ENCODE measurements at places on chromosomes 6 and 20.
A peak's percentile ranks its signal among the peaks of the same experiment; 100 is the strongest.

DNA sequence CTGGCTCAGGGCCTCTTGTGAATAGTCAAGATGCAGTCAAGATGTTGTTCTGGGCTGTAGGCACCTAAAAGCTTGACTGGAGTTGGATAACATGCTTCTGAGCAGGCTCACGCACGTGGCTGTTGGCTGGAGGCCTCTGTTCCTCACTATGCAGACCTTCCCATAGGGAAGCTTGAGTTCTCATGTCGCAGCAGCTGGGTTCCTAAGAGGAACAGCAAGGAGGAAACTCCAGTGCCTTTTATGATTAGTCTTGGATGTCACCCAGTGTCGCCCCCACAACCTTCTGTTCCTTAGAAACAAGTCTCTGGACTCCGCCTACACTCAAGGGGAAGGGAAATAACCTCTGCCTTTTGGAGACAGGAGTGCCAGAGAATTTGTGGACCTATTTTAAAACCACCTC lies 210.7 kb downstream of the BCAS1 start:
- DNase-seq: no peak

GRCh38 chr6:27241443-27241842 lies 6.1 kb upstream of the PRSS16 start:
- peak; percentile 72 for DNase-seq

GRCh38 chr6:169766232-169766631 lies 14.8 kb downstream of the ERMARD start:
- no peak for DNase-seq

DNA sequence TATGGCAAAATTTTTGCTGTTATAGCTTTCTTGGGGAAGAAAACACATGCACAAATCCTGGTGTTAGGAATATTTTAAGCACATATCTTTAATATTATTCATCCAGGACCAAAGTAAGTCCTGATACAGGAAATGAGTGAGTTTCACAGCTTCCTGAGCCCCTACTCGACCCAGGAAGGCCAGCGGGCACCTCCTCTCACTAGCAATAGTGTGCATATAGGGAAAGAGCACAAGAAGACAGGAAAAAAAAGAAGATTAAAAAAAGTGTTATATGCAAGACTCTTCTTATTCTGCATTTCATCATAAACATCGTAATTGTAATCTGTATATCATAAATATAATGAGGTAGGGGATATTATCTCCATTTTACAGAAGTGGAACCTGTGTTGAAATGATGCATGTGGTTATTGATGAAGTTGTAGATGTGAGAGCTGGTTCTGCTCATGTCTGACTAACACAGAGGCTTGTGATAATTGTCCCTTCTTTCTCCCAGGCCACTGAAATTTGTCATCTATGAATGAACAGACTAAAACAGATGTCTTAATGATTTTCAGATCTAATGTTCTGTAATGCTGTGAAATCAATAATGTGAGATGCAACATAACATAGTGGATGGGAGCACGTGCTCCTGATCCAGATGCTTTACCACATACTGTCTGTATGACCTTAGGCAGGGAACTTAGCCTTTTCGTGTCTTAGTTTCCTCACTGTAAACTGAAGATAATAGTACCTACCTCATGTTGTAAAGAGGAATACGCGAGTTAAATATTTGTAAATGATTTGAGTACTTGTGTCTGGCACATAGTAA lies 101.2 kb downstream of the MYO6 start:
- no peak for DNase-seq

GRCh38 chr20:41426086-41426830 lies 59.6 kb upstream of the EMILIN3 start:
- DNase-seq: no peak

GRCh38 chr6:161211380-161212035 lies 62.4 kb downstream of the AGPAT4 start:
- DNase-seq: no peak

DNA sequence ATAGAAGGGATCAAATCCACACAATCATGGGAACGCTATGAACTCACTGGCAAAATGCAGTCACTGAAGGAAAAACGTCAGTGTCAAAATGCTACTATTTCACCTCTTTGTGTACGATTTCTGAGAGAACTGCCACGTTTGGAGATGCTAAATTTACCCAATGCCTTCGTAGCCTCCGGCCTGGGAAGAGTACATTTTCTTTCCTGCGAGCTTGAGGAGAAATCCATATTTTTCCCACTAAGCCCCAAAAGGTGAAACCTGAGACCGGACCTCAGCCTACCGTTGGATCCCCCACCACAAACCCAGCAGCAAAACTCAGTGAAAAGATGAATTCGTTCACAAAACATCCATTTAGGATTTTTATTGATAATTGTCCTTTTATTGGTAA lies 131.7 kb downstream of the GPX5 start:
- peak; percentile 32 for DNase-seq

- DNase-seq: no peak
Observed at GRCh38 chr20:537983-538382, 5.6 kb downstream of the CSNK2A1 start.

DNA sequence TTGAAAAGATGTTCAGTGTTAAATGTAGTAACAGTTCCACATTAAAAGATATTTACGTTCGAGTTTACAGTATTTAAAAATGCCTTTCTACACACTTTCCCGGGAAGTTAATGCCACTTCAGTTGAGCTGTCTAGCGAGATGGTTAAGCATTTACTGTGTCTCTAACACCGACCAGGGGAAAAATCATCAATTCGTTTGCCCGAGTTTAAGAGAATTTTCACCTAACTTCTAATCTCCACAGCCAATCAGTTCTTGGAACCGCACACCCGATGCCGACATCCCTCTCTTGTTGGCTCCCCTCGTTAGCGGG lies 58.2 kb downstream of the FAM217A start:
- no peak for DNase-seq

- DNase-seq: peak; percentile 30
Observed at GRCh38 chr6:11270030-11271027, 37.9 kb upstream of the NEDD9 start.
